ENCODE measurements at places on chromosomes 2 and 18. TPM values are rescaled to one million over a fixed set of nuclear protein-coding genes. Genes with fewer than 3 reads are reported as not detected.
A peak's percentile ranks its signal among the peaks of the same experiment; 100 is the strongest.

DNA sequence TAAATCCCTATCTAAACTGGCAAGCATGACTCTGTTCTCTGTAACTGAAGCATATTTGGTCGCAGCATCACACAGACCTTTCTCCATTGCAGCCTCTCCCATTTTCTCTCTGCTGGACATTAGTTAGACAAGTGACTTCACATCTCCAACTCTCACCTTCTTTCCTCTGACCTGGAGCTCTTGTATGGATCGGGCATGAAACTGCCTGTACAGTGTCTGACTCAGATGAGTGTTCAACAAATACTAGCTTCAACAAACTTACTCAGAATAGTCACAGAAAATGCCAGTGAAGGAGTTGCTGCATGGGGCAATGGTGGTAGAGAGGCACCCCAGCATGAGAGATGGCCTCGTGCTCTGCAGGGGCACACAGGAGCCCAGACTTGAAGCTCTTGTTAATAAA, 104.7 kb upstream of the COPS8 start:
- DNase-seq = no peak
- no peak overlapping the region for H3K4me3 ChIP-seq
- no peaks in the 10 kb centered on the region for H3K36me3 ChIP-seq
- H3K27ac ChIP-seq = no peak overlapping the region
- H3K27me3 ChIP-seq = no peaks in the 10 kb centered on the region
- no peaks in the 10 kb centered on the region for H3K4me1 ChIP-seq

Gene SERPINB13
- total RNA-seq = not detected

DNA sequence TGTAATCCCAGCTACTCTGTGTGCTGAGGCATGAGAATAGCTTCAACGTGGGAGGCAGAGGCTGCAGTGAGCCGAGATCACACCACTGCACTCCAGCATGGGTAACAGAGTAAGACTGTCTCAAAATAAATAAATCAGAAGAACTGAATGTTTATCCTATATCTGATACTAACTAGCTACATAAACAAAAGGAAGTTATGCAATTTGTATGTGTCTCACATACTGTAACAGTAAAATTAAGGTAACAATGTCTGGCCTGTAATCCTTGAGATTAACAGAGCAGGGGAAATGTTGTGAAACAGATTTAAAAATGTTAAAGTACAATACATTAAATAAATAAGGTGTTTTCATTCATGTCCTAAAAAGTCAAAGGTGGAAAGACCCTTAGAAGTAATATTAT, 150.8 kb downstream of the MEMO1 start:
- no peak overlapping the region for H3K27ac ChIP-seq
- H3K4me1 ChIP-seq = no peaks in the 10 kb centered on the region
- H3K27me3 ChIP-seq = no peaks in the 10 kb centered on the region

Gene VPS54
- 9.9 TPM for total RNA-seq

GRCh38 chr18:28372186-28372585, 195.3 kb upstream of the CDH2 start:
- H3K27ac ChIP-seq = no peak overlapping the region
- no peaks in the 10 kb centered on the region for H3K4me1 ChIP-seq

DNA sequence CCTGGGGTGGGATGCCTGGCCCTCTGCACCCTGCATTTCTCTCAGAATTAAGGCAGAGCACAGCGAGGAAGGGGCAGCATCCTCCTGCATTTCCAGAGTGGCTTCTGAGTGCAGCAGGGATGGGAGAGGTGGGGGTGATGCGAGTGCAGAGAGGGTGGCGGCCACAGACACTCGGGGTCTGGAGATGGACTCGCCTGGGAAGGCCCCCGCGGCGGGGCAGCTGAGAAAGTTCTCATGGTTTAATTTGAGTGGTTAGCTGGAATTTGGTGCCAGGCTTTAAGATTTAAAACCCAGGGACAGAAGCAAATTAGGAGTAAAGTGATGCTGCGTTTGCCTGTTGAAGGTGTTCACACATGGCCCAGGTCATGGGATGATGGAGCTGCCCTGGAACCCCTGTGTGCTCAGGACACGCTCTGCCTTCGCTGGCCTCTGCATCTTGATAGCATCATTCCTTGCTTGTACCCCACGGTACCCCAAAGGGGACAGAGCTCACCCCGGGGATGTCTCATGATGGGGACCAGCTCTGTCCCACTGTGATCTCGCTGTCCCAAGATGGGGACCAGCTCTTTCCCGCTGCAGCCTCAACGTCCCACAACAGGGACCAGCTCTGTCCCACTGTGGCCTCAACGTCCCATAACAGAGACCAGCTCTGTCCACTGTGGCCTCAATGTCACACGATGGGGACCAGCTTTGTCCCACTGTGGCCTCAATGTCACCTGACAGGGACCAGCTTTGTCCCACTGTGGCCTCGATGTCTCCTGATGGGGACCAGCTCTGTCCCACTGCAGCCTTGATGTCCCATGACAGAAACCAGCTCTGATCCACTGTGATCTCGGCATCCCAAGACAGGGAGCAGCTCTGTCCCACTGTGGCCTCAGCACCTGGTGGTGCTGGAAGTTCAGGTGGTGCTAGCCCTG, 27.5 kb downstream of the TMEM18 start:
- no peaks in the 10 kb centered on the region for H3K36me3 ChIP-seq
- no peak for DNase-seq
- peaks cover 9% of the 10 kb centered on the region for H3K27me3 ChIP-seq
- H3K4me1 ChIP-seq = no peaks in the 10 kb centered on the region

GRCh38 chr2:59353306-59353921, 1112.3 kb upstream of the FANCL start:
- H3K36me3 ChIP-seq = no peaks in the 10 kb centered on the region
- no peaks in the 10 kb centered on the region for H3K27me3 ChIP-seq
- H3K27ac ChIP-seq = no peak overlapping the region
- no peak for DNase-seq
- H3K4me3 ChIP-seq = no peak overlapping the region

DNA sequence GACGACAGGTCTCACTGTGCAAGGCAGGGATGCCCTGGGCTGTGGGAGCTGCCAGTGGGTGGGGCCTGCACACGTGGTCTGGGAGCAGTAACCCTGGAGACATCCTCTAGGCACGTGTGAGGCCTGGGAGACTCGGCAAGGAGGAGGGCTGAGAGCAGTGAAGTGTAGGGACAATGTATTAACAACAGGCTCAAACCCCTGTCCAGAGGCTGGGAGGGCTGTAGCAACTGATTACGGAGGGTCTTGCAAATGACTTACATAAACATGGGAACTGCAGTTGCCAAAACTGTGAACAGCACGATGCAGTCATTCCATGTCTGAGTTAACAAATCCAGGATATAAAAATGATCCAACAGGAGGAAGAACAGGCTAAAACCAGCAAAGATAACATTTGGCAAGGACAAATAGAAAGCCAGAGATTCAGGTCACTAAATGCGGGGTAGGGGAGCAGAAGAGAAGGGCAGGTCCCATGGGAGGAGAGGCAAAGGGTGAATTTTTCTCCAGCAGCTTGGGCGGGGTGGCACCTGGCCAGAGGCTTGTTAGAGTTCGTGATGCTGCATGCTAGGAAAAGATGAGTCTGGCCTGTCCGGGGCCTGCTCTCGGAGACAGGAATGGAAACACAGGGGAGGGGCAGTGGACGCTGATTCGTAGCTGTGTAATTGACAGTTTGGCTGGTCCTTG, 44.9 kb downstream of the CYP27C1 start:
- peak overlapping the region; percentile 60 for H3K27ac ChIP-seq
- H3K36me3 ChIP-seq = no peaks in the 10 kb centered on the region
- H3K4me3 ChIP-seq = no peak overlapping the region

DNA sequence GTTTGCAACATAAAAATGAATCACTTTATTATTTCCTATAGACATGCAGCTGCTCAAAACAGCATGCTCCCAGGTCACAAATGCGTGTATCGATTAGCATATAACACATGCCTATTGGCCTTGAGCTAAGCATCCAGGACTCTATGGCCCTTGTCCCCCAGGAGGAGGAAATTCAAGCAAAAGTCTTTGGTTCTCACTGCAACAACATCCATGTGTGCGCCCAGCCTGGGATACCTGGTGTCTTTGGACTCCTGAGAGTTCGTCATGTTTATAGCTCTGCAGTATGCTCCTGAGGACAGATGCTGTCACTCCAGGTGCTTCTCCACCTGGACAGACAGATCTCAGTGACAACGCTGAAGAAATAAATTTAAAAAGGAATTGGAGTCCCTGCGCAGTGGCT, 284.6 kb downstream of the PHLPP1 start:
- no peaks in the 10 kb centered on the region for H3K4me1 ChIP-seq
- no peaks in the 10 kb centered on the region for H3K27me3 ChIP-seq
- no peak overlapping the region for H3K27ac ChIP-seq
- no peaks in the 10 kb centered on the region for H3K36me3 ChIP-seq
